ENCODE measurements at places on chromosomes 11 and 22. TPM values are rescaled to one million over a fixed set of nuclear protein-coding genes. Genes with fewer than 3 reads are reported as not detected.

Gene MS4A6A
- total RNA-seq: not detected

Gene TIMM8B
- 71.7 TPM for total RNA-seq

- peak; percentile 42 for DNase-seq
Measured at GRCh38 chr11:19938169-19938856, 222.0 kb downstream of the DBX1 start.

DNA sequence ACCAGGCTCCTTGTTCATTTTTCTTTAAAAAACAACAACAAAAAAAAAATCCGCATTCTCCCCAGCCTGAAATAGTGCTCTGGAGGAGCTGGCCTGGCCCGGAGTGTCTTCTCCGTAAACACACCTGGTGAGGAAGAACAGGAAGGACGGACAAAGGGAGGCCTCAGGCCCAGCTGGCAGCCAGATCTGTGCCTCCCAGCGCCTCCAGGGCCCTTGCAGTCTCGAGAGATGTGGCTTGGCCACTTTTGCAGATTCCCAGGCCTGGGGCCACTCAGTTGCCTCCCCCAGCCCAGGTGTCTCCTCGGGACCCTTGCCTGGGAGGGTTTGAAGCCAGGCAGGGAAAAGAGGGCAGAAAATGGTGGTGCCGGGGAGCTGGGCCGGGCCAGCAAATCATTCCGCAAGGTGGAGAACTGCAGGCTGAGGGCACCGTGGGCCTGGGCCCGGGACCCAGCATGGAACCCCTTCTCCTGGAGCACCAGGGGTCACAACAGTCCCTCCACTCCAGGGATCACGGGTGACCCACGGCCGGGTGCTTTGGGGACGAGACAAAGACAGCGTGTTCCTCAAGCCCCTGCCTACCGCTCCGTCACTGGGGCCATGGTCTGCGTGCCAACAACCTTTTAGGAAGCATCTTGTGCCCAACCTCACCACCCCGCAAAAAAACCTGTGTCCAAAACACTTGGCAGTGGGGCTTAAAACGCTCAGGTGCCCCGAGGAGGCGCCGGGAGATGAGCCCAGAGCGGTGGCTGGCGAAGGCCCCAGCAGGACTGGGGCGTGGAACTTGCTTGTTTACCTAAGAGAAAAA lies 67.1 kb upstream of the WNT7B start:
- DNase-seq: no peak

GRCh38 chr11:73194034-73194507 lies 24.0 kb upstream of the P2RY2 start:
- no peak for DNase-seq

DNA sequence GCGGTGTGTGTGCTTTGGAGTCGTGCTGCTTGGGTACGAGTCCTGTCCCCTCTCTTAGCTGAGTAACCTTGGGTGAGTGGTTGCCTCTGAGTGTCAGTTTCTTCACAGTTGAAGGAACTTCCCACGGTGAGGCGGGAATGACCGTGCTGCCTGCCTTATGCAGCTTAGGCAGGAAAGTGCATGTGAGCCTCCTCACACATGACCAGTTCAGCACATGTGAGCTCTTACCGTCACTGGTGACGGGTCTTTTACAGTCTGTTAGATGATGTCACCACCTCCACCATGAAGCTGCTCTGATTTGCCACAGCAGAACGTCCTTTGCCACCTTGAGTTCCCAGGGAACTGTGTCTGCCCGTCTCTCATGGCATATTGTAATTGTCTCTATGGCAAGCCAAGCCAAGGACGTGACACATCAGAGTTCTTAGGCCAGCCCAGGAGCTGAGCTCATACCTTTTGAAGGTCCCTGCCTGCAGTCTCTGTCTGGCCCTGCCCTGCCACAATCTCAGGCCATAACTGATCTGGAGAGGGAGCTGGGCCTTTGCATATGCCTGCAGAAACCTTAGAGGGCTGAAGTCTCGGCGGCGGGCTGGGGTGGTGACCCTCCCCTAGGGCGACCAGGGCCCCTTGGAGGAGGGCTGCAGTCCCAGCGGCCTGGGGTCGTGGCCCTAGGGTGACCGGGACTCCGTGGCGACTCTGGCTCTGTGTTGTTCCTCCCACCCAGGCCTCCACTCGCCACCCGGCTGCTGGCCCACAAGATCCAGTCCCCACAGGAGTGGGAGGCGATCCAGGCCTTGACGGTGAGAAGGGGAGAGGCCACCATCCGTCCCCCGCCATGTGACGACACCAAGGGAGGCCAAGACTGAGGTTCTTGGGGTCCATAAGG lies 7.8 kb downstream of the GGA1 start:
- DNase-seq: no peak

DNA sequence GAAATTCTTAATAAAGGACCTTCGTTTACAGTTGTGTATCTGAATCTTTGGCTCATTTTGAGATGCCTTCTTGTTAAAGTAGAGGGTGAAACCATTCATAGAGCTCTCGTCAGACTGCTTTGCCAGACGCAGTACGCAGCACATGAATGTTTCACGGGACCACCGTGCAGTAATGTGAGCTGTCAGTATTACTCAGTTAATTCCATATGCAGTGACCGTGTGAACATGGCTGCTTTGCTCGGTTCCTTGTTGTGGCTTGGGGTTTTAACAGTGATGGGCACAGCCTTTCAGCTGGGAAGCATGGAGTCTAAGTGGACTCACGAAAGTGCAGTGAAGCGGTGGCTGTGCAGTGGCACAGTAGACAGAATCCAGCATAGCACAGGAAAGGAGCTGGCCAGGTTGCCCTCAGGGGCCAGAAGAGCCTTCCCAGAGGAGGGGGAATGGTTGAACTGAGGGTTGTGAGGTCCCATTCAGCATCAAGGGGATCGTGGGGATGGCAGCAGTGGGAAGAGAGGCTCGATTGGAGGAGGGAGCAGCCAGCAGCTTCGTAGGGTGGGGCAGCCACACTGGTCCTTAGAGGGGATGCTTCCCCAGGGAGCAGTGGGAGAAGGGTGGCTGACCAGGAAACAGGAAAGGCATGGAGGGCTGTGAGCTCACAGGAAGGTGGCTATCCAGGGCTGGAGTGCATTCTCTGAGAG lies 31.4 kb downstream of the PPFIA1 start:
- no peak for DNase-seq

- DNase-seq: no peak
Measured at GRCh38 chr11:128694618-128695481, 978 bp downstream of the FLI1 start.

DNA sequence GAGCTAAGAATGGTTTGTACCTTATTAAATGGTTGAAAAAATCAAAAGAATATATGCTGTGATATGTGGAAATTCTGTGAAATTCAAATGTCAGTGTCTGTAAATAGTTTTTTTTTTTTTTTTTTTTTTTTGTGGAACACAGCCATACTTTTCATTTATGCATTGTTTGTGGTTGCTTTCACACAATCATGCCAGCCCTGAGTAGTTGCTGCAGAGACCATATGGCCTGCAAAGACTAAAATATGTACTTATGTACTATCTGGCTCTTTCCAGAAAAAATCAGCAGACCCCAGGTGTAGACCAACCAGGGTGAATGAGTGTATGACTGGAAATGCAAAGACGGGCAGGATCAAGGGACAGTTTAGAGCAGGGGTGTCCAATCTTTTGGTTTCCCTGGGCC lies 98.3 kb downstream of the PTPRJ start:
- no peak for DNase-seq

Measured in progenitor cell of endocrine pancreas (in vitro differentiated cells).